Esophagus squamous epithelium (tissue), 5 donors: ENCODE measurements at places on chromosomes 11 and 22. TPM values are rescaled to one million over a fixed set of nuclear protein-coding genes. Genes with fewer than 3 reads are reported as not detected.

GRCh38 chr11:134678744-134679143, 266.7 kb upstream of the B3GAT1 start:
- no peaks in the 10 kb centered on the region for H3K4me1 ChIP-seq
- peaks cover 11% of the 10 kb centered on the region for H3K27me3 ChIP-seq
- H3K4me3 ChIP-seq = no peak overlapping the region
- no peak for DNase-seq
- no peak overlapping the region for H3K27ac ChIP-seq

GRCh38 chr11:111846636-111847035, 24.7 kb downstream of the ALG9 start:
- H3K36me3 ChIP-seq = no peaks in the 10 kb centered on the region
- DNase-seq = no peak
- no peaks in the 10 kb centered on the region for H3K27me3 ChIP-seq
- H3K27ac ChIP-seq = no peak overlapping the region

DNA sequence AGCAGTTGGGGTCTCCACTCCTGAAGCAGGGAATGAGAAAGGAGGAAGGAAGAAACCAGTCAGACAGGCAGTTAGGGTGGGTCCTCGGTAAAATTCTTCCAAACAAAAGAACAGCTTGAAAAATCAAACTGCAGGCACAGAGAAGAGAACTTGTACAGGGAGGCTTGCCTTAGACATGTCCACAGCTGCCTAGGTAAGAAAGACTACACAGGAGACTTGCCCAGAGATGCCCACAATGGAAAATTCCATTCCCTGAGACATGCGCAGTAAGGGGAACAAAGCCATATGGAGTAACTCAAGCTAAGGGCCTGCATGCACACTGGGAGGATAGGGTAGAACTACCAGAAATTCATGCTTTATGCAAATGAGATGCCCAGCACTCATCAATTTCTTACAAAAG, 9.8 kb downstream of the KCNJ11 start:
- DNase-seq = no peak
- H3K36me3 ChIP-seq = no peaks in the 10 kb centered on the region
- H3K27ac ChIP-seq = peak overlapping the region; percentile 41
- no peaks in the 10 kb centered on the region for H3K27me3 ChIP-seq
- no peaks in the 10 kb centered on the region for H3K4me1 ChIP-seq

DNA sequence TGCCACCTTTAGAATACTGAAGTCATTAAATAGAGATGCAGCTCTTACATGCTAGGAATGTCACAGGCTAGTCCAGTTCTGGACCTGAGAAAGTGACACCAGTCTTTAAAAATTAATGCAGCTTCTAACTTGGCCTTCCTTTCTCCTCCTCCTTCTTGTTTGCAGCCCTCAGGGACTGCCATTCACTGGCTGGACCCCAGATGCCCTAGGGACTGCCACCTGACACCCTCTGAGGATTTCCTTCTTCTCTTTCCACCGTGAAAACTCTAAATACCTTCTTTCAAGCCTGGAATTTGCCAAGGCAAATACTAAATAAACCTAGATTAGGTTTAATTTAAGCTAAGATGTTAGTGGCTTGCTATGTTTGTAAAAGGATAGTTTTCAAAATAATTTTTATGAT, 78.4 kb downstream of the MUC15 start:
- H3K36me3 ChIP-seq = no peaks in the 10 kb centered on the region
- no peaks in the 10 kb centered on the region for H3K4me1 ChIP-seq
- no peak overlapping the region for H3K27ac ChIP-seq
- no peaks in the 10 kb centered on the region for H3K27me3 ChIP-seq
- H3K4me3 ChIP-seq = no peak overlapping the region

DNA sequence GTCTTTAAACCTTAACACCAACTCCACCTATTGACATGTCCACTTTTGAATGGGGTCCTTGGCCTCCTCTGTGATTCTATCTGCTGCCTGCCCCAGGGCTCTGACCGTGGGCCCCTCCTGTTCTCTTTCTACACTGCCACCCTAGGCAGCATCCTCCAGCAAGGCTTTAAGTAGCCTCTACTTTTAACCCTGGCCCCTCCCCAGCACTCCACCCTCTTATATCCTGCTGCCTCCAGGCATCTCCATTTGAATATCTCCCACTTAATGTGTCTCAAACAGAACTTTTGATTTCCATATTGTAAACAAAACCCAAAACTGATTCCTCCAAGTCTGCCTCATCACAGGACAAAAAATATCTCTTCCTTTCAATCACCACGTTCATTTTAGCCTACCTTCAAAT, 90.5 kb upstream of the ARHGAP32 start:
- H3K27me3 ChIP-seq = no peaks in the 10 kb centered on the region
- peaks cover 19% of the 10 kb centered on the region for H3K4me1 ChIP-seq
- no peak overlapping the region for H3K4me3 ChIP-seq
- no peaks in the 10 kb centered on the region for H3K36me3 ChIP-seq

GRCh38 chr11:119340335-119341221, at the start of gene C1QTNF5:
C1QTNF5 (minus strand) TSS chr11:119340883; CDS start chr11:119340397, 486 bp downstream.
- DNase-seq = no peak
- H3K27ac ChIP-seq = peak within 1 kb of the TSS; percentile 91

GRCh38 chr11:25441421-25441820, 890.5 kb upstream of the ANO3 start:
- H3K27ac ChIP-seq = no peak overlapping the region
- H3K27me3 ChIP-seq = no peaks in the 10 kb centered on the region
- H3K36me3 ChIP-seq = no peaks in the 10 kb centered on the region
- H3K4me3 ChIP-seq = no peak overlapping the region
- DNase-seq = no peak
- no peaks in the 10 kb centered on the region for H3K4me1 ChIP-seq

GRCh38 chr11:114802878-114803277, 124.6 kb downstream of the NXPE2 start:
- no peaks in the 10 kb centered on the region for H3K36me3 ChIP-seq
- no peak for DNase-seq
- H3K4me3 ChIP-seq = no peak overlapping the region

GRCh38 chr11:122742301-122743018, 86.9 kb downstream of the UBASH3B start:
- no peaks in the 10 kb centered on the region for H3K27me3 ChIP-seq
- no peak overlapping the region for H3K4me3 ChIP-seq
- no peaks in the 10 kb centered on the region for H3K36me3 ChIP-seq
- H3K27ac ChIP-seq = no peak overlapping the region

DNA sequence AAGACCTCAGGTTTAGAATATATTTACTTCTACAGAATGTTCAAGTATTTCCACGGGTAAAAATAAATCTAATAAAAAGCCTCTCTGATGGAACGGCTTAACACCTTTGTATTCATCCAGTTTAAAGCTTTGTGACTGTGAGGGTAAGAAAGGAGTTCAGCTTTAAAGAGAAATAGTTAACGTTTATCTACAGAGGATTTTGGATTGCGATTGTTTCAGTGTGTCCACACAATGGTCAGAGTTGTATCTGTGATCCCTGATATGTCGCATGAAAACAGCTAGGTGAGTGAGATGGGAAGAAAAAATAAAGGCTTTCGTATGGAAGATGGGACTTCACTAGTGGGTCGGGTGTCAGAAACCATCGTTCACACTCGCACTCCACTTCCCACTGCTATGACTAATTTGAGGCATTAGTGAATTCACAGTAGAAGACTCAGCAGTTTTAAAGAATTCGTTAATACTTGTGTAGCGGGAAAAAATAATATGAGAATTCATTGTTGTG, 1.6 kb downstream of the APLP2 start:
- peak overlapping the region; percentile 95 for H3K27ac ChIP-seq
- peaks cover 17% of the 10 kb centered on the region for H3K4me1 ChIP-seq
- peak overlapping the region; percentile 85 for H3K4me3 ChIP-seq
- H3K36me3 ChIP-seq = no peaks in the 10 kb centered on the region
- no peak for DNase-seq
- H3K27me3 ChIP-seq = no peaks in the 10 kb centered on the region

DNA sequence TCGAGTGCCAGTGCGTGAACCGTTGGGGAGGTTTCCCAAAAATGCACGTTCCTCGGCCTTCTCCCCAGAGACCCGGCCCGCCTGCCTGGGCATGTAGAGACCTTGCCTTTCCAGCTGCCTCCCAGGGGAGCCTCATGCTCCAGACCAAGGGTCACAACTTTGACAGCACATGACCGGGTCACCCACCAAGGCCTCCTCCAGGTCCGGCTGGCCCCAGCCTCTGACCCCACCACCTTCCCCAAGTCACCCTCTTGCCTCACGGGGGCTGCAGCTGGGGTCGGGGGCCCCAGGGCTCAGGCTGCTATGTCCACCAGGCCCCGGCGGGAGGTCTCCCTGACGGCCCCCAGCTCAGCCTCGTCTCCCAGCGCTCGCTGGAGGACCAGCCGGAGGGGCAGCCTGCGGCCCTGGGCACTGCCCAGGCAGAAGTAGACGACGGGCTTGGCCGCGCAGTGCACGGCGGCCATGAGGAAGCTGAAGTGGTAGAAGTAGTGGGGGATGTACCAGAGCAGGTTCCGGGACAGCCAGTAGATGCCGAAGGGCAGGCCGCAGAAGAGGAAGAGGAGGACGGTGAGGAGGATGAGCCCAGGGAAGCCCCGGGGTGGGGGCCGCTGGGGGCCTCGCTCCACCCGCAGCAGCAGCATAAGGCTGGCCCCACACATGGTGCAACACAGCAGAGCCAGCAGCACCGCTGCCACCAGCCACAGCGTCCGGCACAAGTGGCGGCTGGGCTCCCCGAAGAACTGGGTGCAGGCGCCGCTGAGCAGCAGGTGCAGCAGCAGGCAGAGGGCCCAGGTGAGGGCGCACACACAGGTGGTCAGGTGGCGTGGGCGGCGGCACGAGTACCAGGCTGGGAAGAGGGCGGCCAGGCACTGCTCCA, 4.4 kb downstream of the MRGPRE start:
- H3K36me3 ChIP-seq = no peaks in the 10 kb centered on the region
- H3K27me3 ChIP-seq = no peaks in the 10 kb centered on the region
- DNase-seq = no peak
- H3K4me3 ChIP-seq = no peak overlapping the region
- no peaks in the 10 kb centered on the region for H3K4me1 ChIP-seq

GRCh38 chr22:50189184-50189848, 3.6 kb downstream of the TRABD start:
- peaks cover 86% of the 10 kb centered on the region for H3K4me1 ChIP-seq
- no peak overlapping the region for H3K4me3 ChIP-seq
- peak overlapping the region; percentile 91 for H3K27ac ChIP-seq
- DNase-seq = no peak
- no peaks in the 10 kb centered on the region for H3K27me3 ChIP-seq
- H3K36me3 ChIP-seq = peaks cover 9% of the 10 kb centered on the region

DNA sequence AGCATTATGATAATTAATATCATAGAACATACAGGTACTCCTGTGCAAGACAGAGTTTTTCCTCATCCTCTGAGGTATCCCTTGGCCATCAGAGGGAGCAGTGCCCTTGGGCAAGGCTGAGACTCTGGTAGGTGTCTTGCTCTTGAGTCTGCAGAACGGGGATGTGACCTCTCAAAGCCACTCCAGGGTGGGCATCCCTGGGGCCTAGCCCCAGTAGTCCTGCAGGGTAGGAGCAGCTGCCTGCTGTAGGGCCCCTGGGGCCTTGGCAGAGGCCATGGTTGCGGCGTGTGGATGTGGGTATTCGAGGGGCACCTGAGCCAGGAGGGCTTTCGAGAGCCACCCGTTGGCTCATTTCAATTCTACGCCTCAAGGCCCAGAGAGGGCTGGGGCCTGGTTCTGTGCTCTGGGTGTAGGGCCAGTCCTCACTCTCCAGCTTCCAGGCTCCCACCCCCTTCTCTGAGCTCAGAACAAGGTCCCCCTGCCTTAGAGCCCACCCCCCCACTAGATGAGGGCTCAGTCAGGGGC, 7.7 kb upstream of the OMP start:
- H3K4me1 ChIP-seq = peaks cover 5% of the 10 kb centered on the region
- no peak overlapping the region for H3K27ac ChIP-seq
- DNase-seq = no peak
- H3K4me3 ChIP-seq = no peak overlapping the region
- no peaks in the 10 kb centered on the region for H3K27me3 ChIP-seq

DNA sequence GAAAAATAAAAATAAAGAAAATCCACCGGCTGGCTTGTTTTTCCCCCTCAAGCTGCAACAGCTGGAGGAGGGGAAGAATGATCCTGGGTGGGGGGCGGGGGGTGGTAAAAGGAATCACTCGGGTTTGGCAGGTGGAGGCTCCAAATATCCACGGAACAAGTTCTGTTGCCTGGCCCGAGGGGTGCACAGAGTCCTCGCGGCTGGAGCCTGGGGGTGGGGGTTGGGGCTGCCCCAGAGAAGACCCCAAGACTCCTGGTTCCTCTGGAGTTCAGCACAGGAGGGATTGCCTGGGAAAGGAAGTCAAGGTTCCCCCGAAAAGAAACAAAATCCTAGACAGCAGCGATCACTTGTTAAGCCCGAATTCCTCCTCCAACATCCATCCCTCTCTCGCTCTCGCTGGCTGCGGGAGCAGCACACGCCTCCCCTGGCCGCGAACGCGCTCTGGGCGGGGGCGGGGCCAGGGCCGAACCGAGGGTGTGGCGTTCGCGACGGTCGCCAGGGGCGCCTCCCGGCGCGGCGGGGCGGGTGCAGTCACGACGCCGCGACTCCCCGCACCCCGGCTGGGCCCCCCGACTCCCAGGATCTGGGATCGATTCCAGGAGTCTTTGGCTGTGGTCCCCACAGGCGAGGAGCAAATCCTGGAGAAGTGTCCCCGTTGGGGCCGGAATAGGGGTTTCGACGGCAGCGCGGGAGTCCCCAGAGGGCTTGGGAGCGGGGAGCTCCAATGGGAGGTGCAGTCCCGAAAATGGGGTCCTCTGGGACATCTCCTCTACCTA, at the start of gene KCNA4:
Gene KCNA4 (minus strand): TSS at position 443 of the 776 bp plus-strand sequence. CDS start 4,352 bp downstream, outside the sequence.
- no peak within 1 kb of the TSS for H3K27ac ChIP-seq
- no peak within 1 kb of the TSS for H3K4me3 ChIP-seq
- DNase-seq = no peak
- H3K36me3 ChIP-seq = no peaks in the 10 kb centered on the region
- H3K4me1 ChIP-seq = peaks cover 11% of the 10 kb centered on the region
- no peaks in the 10 kb centered on the region for H3K27me3 ChIP-seq

DNA sequence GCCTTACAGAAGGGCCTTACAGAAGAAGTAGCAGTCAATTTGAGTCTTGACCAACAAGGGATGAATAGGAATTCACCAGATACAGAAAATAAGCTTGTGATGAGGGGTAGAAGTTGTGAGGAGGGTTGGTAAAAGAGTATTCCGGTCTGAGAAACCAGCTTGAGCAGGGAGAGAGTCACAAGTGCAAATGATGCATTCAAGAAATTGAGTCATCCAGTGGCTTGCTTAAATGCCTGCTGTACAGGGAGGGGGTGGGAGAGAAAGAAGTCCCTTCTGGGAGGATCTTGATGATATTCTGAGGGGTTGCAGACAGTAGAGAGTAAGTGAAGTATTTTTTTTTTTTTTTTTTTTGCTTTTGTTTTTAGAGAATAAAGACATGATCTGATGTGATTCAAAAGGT, 9.2 kb downstream of the CCKBR start:
- no peak for DNase-seq
- peaks cover 11% of the 10 kb centered on the region for H3K27me3 ChIP-seq
- no peak overlapping the region for H3K4me3 ChIP-seq
- no peaks in the 10 kb centered on the region for H3K36me3 ChIP-seq
- no peaks in the 10 kb centered on the region for H3K4me1 ChIP-seq
- no peak overlapping the region for H3K27ac ChIP-seq

Gene WT1
- not detected for total RNA-seq

Gene PDGFD
- 0.66 TPM for total RNA-seq

Gene DENND5A
- 13.8 TPM for total RNA-seq

Gene CNGA4
- total RNA-seq = not detected

Gene RAB38
- 105 TPM for total RNA-seq

Gene MMP8
- not detected for total RNA-seq

Gene SEC14L6
- not detected for total RNA-seq

Gene DRICH1
- total RNA-seq = not detected

Gene TOB2
- total RNA-seq = 30.5 TPM

Gene MMP1
- 0.22 TPM for total RNA-seq

Gene NXPE4
- total RNA-seq = not detected

Gene FAM76B
- total RNA-seq = 33.8 TPM

Gene SHISA8
- not detected for total RNA-seq
